NCI-H460 (cell line): ENCODE measurements at places on chromosomes 4 and X. TPM values are rescaled to one million over a fixed set of nuclear protein-coding genes. Genes with fewer than 3 reads are reported as not detected.

Gene TNIP3
- 1.1 and 4.2 TPM in 2 replicates for total RNA-seq

Gene PROM1
- 0.27 TPM in 1 of 2 replicates, not detected in the other for total RNA-seq

Gene SSX1
- not detected in 2 replicates for total RNA-seq

Gene METAP1
- total RNA-seq: 60.8 and 61.1 TPM in 2 replicates

Gene CRMP1
- total RNA-seq: 0.07 and 0.20 TPM in 2 replicates

Gene THOC2
- total RNA-seq: 95.9 and 108 TPM in 2 replicates

GRCh38 chr4:165774326-165774725, 98.7 kb upstream of the TLL1 start:
- no peak for DNase-seq

GRCh38 chr4:161642708-161643107, 521.1 kb downstream of the FSTL5 start:
- peak; percentile 1 for DNase-seq

DNA sequence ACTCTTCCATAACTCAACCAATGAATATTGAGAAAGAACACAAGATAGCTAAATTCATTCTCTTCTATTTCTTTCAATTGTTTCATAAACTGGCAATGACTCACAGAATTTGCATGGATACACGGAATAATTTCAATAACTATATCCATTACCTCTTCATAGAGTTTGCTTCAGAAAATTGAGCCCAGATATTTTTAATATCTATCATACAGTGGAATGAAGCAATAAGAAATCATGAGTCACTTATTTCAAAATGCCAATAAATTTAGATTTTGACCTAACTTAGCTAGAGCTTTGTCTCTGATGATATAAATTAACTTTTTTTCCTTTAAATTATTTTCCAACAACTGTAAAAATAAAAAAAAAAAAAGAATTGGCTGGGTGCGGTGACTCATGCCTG, 22.2 kb upstream of the MANBA start:
- DNase-seq: no peak

DNA sequence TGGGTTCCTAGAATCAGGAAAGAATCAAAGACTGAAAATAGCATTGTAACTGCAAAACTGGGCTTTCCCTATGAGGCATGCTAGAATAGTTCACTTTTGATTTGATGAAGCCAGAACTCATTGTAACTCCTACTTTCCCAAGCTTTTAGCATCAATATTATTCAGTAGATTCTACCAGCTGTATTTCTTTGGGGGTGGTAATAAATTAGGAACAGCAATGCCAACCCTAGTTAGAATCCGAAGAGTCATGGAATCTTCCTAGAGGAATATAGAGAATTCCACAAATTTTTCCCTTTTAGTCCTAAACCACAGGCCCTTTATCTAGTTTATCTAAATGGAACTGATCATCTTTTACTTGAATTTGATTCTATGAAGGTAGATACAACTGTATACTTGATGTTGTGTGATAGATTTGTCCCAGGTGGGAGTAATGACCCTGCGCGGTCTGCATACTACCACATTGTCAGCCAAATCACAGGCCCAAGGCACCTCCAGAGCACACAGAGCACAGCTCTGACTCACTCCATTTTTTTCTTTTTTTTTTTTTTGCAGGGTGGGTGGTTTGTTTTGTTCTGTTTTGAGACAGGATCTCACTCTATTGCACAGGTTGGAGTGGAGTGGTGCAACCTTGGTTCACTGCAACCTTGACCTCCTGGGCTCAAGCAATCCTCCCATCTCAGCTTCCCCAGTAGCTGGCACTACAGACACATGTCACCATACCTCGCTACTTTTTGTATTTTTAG, 66.6 kb downstream of the EDNRA start:
- no peak for DNase-seq

DNA sequence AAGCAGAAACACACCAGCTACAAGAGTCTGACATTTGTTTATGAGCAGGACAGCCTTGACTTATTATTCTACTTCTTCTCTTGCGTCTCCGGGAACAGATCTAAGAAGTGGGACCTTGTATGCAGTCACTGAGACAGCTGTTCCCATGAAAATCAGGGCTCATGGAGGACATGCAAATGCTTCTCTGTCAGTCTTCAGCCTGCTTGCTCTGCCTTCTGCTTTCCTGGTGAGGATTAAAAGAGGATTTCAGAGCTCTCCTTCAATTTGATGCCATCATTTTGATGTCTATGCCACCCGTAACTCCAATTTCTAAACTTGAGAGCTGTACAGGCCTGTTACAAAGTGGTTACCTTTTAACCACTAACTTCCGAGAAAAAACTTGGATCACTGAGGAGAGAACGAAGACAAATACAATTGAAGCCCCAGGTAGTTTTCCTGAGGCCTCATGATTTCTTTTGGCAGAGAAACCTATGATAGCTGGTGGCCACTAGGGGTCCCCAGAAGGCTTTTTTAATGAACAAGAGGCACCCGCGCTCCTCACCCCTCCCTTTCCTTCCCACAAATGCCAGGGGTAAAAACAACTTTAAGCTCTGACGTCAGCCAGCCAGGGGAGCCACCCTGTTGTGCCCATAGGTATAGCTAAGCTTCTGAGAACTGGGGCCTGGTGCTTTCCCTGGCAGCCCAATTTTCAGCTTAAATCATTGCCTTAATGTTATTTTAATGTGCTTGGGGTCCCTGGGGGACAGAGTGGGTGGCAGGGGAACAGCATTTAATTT, 97.0 kb downstream of the DDIT4L start:
- peak; percentile 91 for DNase-seq

DNA sequence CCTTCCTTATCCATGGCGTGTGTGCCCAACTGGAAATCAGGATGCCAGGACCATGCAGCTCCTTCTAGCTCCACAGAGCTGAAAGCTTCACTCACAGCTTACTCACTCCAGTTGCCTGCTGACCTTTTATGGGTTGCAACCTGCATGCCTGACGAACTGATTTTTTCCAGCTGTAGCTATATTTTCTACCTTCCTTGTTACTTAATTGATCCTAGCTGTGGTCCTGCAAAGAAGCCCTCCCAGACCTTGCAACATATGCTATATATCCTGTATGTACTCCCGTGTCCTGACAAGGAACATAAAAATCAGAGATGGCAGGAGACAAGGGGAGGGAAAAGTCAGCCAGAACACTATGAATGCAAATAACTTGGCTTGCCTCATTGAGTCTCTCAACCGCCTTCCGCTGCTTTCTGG, 135.3 kb upstream of the LDB2 start:
- no peak for DNase-seq

- DNase-seq: no peak
These were observed 37.1 kb upstream of the XPNPEP2 start for GRCh38 chrX:129701624-129702069.

- DNase-seq: no peak
These were observed 183.8 kb downstream of the FBXO8 start for GRCh38 chr4:174099712-174100111.

DNA sequence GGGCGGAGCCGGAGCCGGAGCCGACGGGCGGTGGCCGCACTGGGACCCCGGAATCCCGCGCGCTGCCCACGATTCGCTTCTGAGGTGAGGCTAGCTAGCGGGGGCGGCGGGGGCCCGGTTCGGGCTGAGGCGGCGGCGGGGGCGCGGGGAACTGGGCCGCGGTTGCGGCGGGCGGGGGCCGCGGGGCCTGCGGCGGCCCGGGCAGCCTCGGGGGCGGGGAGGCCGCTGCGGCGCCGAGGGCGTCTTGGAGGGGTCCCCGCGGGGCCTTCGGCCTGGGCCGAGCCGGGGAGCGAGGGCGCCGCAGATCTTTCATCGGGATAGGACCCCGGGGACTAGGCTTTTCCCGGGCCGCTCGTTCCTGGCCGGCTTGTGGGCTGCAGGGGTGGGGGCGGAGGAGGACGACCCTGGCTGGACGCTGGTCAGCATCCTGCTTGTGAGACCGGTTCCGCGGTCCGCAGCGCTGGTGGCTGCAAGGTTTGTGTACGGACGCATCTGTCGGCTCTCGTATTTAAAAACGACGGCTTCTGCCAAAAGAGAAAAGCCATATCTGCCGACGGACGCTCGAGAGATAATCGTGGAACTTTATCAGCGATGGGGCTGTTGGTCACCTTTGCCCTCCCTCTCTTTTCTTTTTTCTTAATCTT, 419 bp downstream of the ADD1 start:
- DNase-seq: no peak

GRCh38 chr4:165986956-165987698, 114.1 kb downstream of the TLL1 start:
- no peak for DNase-seq

GRCh38 chrX:139120760-139121159, 409.2 kb upstream of the FGF13 start:
- no peak for DNase-seq

GRCh38 chr4:87497159-87497558, 32.0 kb downstream of the SPARCL1 start:
- no peak for DNase-seq

GRCh38 chr4:91127192-91127591, 1000.0 kb downstream of the CCSER1 start:
- no peak for DNase-seq

- DNase-seq: no peak
These were observed 9.7 kb downstream of the PDZD4 start for GRCh38 chrX:153820601-153821000.

GRCh38 chr4:40915318-40916217, 165.8 kb downstream of the NSUN7 start:
- no peak for DNase-seq

DNA sequence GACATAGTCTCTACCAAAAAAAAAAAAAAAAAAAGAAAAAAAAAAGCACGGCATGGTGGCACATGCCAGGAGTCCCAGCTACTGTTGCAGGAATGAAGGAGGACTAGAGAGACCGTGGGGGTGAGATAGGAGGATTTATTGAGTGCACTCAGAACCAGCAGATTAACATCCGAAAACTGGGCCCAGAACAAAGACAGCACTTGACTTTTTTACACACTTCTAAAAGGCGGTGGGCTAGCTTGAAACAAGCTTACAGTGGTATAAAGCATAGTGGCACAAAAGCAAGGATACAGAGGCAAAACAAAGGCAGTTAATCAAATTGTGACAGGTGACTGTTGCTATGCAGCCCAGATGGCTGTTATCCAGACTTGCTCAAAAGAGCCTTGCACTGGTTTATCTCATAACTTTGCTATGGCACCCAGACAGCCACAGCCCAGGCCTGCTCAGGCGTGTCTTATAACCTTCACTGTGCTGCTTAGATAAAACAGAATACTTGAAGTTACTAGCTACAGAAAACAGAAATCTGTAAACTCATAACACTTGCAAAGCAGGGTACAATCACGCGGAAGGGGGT, 9.9 kb upstream of the PI4K2B start:
- no peak for DNase-seq

DNA sequence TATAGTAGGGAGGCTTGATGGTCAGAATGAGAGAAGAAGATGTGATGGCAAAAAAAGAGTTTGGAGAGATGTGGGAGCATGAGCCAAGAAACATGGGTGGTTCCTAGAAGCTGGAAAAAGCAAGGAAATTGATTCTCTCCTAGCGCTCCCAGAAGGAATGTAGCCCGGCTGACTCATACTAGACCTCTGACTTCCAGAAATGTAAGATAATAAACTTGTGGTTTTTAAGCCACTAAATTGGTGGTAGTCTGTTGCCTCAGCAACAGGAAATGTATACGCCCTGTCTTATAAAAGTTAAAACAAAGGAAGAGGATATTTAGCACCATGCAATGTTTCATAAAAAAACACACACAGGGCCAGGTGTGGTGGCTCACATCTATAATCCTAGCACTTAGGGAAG, 182.7 kb upstream of the PCDH7 start:
- no peak for DNase-seq

DNA sequence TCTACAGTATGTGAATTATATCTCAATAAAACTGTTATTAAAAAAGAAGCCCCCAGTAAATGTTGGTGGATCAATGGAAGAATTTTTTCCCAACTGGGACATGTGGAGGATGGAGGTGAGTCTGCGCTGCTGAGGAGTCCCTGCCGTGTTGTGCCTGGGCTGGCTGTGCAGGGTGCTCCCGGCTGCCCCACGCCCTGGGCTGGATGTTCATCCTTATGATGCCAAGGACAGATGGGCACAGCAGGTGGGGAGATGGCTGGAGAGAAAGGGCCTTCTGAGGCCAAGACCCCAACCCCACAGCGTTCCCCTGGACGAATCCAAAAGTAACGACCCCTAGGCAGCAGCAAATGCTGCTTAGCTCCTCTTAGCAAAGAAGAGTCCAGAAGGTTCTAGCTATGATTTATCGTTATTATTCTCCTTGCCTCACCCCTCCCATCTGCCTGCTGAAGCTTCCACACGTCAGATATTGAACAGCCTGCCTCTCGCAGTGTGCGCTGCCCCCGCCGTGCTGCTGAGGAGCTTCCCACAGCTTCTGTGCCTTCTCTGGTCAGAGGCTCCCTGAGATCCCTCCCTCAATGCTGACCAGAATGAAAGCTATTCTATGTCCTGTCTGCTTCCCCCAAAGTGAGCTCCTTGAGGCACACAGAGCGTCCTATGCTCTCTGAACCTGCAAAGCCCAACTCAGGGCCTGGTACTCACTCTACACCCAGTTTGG, 26.5 kb downstream of the HMX1 start:
- DNase-seq: no peak

DNA sequence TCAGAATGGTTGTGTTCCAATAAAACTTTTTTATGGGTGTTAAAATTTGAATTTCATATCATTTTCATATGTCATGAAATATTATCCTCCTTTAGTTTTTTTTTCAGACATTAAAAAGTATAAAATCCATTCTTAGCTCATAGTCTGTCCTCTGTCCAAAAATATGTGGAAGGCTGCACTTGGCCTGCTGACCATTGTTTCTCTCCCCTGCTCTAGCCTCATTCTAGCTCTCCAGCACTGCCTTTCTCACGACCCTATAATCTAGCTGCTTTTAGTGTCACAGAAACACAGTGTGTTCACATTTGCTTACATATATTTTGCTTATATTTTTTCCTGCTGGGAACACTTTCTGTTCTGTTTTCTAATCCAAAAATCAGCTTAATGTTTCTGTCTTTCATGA, 165.0 kb upstream of the ANK2 start:
- DNase-seq: no peak

GRCh38 chrX:72102126-72102525, 29.6 kb downstream of the RTL5 start:
- DNase-seq: no peak

- no peak for DNase-seq
These were observed 62.3 kb downstream of the PPP2R2C start for GRCh38 chr4:6410068-6410467.

DNA sequence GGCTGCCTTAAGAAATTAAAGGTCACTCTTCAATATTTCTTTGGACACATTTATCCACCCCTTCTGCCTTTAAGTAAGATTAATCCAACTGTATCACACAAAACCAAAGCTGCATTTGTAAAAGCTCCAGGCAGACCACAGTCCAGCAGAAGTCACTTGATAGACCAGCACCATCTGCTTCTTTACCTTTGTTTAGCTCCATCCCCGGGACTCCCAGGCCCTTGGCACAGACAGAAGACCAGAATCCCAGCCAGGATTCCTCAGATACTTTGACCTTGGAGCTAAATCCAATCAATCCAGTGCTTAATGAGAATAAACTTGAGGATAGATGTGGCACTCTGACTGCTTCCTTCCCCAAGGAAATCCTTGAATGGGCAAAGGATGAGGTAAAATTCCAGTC, 333.1 kb upstream of the RASGEF1B start:
- no peak for DNase-seq

DNA sequence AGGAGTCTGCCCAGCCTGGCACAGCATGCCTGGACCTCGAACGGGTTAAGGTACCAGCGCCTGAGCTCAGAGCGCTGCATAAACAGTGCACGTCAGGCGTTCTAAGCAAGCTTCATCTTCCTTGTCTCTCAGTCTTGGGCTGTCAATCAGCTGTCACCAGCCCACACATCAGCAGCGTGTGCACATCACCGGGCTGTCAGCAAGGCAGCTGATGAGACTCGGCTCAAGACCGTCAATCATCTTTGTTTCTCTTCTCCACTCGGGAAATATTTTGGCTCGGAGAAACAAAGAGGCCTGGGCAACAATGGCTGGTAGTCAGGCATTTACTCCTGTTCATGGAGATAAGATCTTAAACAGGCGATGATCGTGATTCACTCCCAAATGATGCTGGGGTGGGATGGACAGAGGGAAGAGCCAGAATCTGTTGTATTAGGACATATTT, 141.3 kb downstream of the LDB2 start:
- DNase-seq: no peak
